ENCODE measurements at places on chromosomes 4 and X. TPM values are rescaled to one million over a fixed set of nuclear protein-coding genes. Genes with fewer than 3 reads are reported as not detected.

The H2AZ1 gene
- 833 TPM for total RNA-seq

The ADH6 gene
- total RNA-seq: not detected

The F8A3 gene
- total RNA-seq: 20.8 TPM

The RAB40A gene
- 0.14 TPM for total RNA-seq

The GUCY1A1 gene
- total RNA-seq: not detected

The SPANXN4 gene
- not detected for total RNA-seq

The SSX1 gene
- total RNA-seq: not detected

The PCSK1N gene
- total RNA-seq: 2.7 TPM

The CCSER1 gene
- not detected for total RNA-seq

The NAT8L gene
- not detected for total RNA-seq

The ARHGAP4 gene
- total RNA-seq: 138 TPM

The DKK2 gene
- total RNA-seq: not detected

The CXCL6 gene
- total RNA-seq: not detected

The PNMA6A gene
- total RNA-seq: 0.16 TPM

The MAGEB10 gene
- not detected for total RNA-seq

The AR gene
- not detected for total RNA-seq

The NAAA gene
- 17.4 TPM for total RNA-seq

The CXCL9 gene
- total RNA-seq: 1.4 TPM

The ERVMER34-1 gene
- total RNA-seq: 0.19 TPM

The SLBP gene
- 110 TPM for total RNA-seq

The PDE6B gene
- 8.4 TPM for total RNA-seq

The MAGEA4 gene
- total RNA-seq: not detected

The CT45A5 gene
- 0.29 TPM for total RNA-seq

The GIMD1 gene
- total RNA-seq: not detected

The ZNF711 gene
- 0.14 TPM for total RNA-seq

The ZMAT1 gene
- 5.1 TPM for total RNA-seq

The TCP11X2 gene
- total RNA-seq: not detected

The CHRDL1 gene
- total RNA-seq: not detected

The BCAP31 gene
- total RNA-seq: 67.4 TPM

The MFAP3L gene
- total RNA-seq: 2.1 TPM

The SMIM43 gene
- not detected for total RNA-seq

The EGF gene
- not detected for total RNA-seq

The CT47B1 gene
- total RNA-seq: not detected

The MAGEA10 gene
- total RNA-seq: not detected

The AIFM1 gene
- total RNA-seq: 66.5 TPM

The FRMD7 gene
- total RNA-seq: not detected

The ZNF732 gene
- total RNA-seq: not detected

The CLDN22 gene
- not detected for total RNA-seq

The C4orf36 gene
- not detected for total RNA-seq

The FAM149A gene
- 0.97 TPM for total RNA-seq

The RAB33A gene
- 34.8 TPM for total RNA-seq

The RBMX2 gene
- 27.2 TPM for total RNA-seq

The CTAG1B gene
- not detected for total RNA-seq

The FUNDC1 gene
- total RNA-seq: 10.7 TPM

The SPP1 gene
- not detected for total RNA-seq

The TLR10 gene
- not detected for total RNA-seq

The SSX4B gene
- not detected for total RNA-seq

The NPY1R gene
- total RNA-seq: not detected

The EDA gene
- total RNA-seq: 4.6 TPM

The CYLC1 gene
- not detected for total RNA-seq

The MXRA5 gene
- not detected for total RNA-seq

The GAGE1 gene
- not detected for total RNA-seq

The ZDHHC9 gene
- total RNA-seq: 18.5 TPM

The SLC16A2 gene
- total RNA-seq: 0.60 TPM

The GLRA3 gene
- total RNA-seq: not detected

Measured in activated naive CD4-positive, alpha-beta T cell treated with anti-CD3 and anti-CD28 coated beads, Interleukin-2, amount 50 U/mL, for 72 hours (primary cell).